ENCODE measurements at places on chromosomes 1 and 21. TPM values are rescaled to one million over a fixed set of nuclear protein-coding genes. Genes with fewer than 3 reads are reported as not detected.
A peak's percentile ranks its signal among the peaks of the same experiment; 100 is the strongest.

DNA sequence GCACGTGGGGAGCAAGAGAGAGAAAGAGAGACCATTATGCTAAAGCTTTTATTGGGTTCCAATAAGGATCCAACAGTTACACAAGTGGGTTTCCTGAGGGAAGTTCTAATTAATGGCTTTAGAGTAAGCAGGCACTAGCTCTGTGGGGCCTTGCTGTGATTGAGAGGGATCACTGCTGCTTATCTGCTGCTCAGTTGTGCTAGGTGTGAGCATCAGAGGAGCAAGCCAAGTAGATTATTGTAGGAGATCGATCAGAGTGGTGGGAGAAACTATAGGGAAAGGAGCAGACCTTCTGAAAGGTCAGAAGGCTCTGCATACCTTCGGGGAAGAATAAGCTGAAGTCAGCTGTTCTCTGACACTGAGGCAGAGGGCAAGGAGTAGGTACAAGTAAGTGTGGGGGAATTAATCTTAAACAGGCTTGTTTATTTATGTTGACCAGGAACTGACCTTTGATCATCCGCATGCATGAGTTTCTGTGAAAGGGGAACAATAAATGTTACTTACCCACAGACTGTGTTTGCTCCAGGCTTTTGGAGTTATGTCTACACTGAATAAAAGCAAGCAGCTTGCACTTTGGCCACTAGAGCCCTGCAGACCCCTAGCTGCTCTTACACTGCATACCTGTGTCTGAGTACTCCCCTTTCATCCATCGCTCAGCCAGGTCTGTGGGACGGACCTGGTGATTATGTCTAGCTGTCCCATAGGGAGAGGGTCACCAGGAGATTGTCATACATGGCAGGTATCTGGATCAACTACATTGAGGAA lies 89.7 kb downstream of the TNNI3K start:
- peaks cover 5% of the 10 kb centered on the region for H3K36me3 ChIP-seq
- no peak overlapping the region for H3K27ac ChIP-seq
- H3K4me3 ChIP-seq, result no peak overlapping the region

DNA sequence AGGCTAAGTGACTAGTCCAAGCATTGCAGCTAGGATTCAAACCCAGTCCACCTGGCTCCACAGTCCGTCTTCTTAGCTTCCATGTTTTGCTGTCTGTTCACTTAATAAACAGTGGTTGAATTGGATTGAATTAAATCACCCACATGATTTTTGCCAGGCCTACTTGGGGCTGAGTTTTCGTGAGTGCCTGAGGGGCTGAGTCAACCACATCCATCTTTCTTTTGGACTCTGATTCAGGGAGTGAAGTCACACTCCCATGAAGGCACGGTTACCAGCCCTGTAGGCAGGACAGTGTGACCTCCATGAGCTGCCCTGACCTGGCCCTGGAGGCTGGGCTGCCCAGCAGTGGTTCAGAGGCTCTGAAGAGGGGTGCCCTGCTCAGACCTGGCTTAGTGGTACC lies 123.7 kb downstream of the ACTL8 start:
- H3K4me1 ChIP-seq, result no peaks in the 10 kb centered on the region
- H3K36me3 ChIP-seq, result no peaks in the 10 kb centered on the region
- no peak overlapping the region for H3K4me3 ChIP-seq

ST6GALNAC5 gene
- total RNA-seq, result 13.6 TPM

- H3K27ac ChIP-seq, result peak overlapping the region; percentile 67
- peaks cover 61% of the 10 kb centered on the region for H3K4me1 ChIP-seq
- peaks cover 11% of the 10 kb centered on the region for H3K36me3 ChIP-seq
- DNase-seq, result no peak
Observed at GRCh38 chr1:21924503-21925005, 12.6 kb downstream of the HSPG2 start.

DNA sequence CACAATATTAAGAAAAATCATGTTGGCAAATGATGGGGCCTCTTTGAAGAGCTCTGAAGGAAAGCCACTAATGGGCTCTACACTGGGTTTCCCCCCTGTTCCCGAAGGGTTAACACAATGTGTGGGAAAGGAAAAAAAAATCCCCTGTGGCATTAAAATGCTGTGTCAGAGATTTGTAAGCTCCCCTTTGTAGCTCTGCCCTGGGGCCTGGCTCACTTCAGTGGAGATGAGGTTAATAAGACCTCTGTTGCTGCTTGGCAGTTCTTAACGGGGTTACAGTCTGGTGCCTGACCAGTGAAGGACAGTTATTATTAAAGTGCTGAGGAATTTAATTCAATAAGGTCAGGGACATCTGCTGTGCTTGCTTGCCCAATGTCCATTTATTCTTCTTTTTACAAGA lies 129.7 kb upstream of the UBE2U start:
- DNase-seq, result no peak
- H3K4me1 ChIP-seq, result peaks cover 18% of the 10 kb centered on the region
- H3K36me3 ChIP-seq, result no peaks in the 10 kb centered on the region
- H3K27me3 ChIP-seq, result no peaks in the 10 kb centered on the region

S100A10 gene
- 432 TPM for total RNA-seq

DNA sequence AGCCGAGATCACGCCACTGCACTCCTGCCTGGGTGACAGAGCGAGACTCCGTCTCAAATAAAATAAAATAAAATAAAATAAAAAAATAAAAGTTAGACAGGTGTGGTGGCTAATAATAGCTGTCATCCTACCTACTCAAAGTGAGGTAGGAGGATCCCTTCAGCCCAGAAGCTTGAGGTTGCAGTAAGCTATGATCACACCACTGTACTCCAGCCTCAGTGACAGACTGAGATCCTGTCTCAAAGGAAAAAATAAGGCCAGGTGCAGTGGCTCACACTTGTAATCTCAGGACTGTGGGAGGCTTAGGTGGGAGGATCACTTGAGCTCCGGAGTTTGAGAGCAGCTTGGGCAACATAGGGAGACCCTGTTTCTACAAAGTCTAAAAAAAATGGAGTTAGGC lies 18.0 kb downstream of the NOL9 start:
- H3K27ac ChIP-seq, result no peak overlapping the region

NUDT4B gene
- 0.78 TPM for total RNA-seq

- no peak overlapping the region for H3K4me3 ChIP-seq
- H3K36me3 ChIP-seq, result no peaks in the 10 kb centered on the region
- no peaks in the 10 kb centered on the region for H3K27me3 ChIP-seq
- DNase-seq, result no peak
Observed at GRCh38 chr1:185561629-185562028, 172.6 kb upstream of the HMCN1 start.

DNA sequence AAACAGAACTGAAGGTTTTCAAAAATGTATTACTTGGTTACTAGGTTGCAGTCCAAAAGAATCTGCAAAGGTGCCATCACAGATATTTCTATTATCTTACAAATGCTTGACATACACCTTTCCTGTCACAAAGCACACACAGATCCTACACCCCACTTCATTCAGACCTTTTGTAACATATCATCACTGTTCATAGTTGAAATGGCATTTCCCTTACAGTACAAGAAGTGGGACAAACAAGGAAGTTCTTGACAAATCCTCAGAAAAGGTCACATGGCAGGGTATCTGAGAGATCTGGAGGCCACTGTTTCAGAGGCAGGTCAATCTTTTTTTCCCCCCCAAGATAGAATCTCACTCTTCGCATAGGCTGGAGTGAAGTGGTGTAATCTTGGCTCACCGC lies 21.3 kb downstream of the TOR1AIP2 start:
- H3K27me3 ChIP-seq, result no peaks in the 10 kb centered on the region
- DNase-seq, result no peak
- no peak overlapping the region for H3K4me3 ChIP-seq
- H3K27ac ChIP-seq, result no peak overlapping the region
- no peaks in the 10 kb centered on the region for H3K4me1 ChIP-seq
- peaks cover 7% of the 10 kb centered on the region for H3K36me3 ChIP-seq

NBPF4 gene
- total RNA-seq, result not detected

DNA sequence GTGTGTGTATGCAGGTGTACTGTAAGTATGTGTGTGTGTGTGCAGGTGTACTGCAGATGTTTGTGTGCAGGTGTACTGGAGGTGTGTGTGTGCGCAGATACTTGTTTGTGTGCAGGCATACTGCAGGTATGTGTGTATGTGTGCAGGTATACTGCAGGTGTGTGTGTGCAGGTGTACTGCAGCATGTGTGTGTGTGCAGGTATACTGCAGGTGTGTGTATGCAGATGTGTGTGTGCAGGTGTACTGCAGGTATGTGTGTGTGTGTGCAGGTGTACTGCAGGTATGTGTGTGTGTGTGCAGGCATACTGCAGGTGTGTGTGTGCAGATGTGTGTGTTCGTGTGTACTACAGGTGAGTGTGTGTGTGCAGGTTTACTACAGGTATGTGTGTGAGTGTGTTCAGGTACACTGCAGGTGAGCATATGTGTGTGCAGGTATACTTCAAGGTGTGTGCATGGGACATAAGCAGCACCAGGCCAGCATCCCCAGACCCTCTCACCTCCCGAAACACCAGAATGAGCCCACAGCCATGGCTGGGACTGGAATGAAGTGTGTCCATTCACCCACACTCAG lies 97.5 kb downstream of the DMRTB1 start:
- no peak overlapping the region for H3K27ac ChIP-seq
- peaks cover 21% of the 10 kb centered on the region for H3K27me3 ChIP-seq
- no peaks in the 10 kb centered on the region for H3K36me3 ChIP-seq
- H3K4me1 ChIP-seq, result no peaks in the 10 kb centered on the region
- H3K4me3 ChIP-seq, result no peak overlapping the region

- DNase-seq, result no peak
- H3K36me3 ChIP-seq, result no peaks in the 10 kb centered on the region
- no peaks in the 10 kb centered on the region for H3K27me3 ChIP-seq
- no peak overlapping the region for H3K27ac ChIP-seq
- peaks cover 9% of the 10 kb centered on the region for H3K4me1 ChIP-seq
Observed at GRCh38 chr1:219153723-219154122, 20.0 kb upstream of the LYPLAL1 start.

DNA sequence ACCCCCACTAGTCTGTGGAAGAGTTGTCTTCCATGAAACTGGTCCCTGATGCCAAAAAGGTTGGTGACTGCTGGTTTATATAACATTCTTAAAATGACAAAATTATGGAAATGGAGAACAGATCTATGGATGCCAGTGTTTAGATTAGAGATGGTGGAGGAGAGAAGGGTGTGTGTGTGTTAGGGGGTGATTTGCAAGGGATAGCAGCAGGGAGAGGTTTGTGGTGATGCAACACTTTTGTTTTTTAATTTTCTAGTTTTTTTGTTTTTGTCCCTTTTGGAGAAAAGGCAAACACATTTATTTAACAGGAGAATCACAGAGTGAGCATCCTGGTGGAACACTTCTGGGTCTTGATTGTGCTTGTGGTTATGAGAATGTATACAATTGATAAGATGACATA lies 143.8 kb downstream of the RPS6KC1 start:
- DNase-seq, result no peak
- no peak overlapping the region for H3K27ac ChIP-seq
- H3K27me3 ChIP-seq, result no peaks in the 10 kb centered on the region

Data from progenitor cell of endocrine pancreas (in vitro differentiated cells).